ENCODE measurements at places on chromosomes 11 and 22.

DNA sequence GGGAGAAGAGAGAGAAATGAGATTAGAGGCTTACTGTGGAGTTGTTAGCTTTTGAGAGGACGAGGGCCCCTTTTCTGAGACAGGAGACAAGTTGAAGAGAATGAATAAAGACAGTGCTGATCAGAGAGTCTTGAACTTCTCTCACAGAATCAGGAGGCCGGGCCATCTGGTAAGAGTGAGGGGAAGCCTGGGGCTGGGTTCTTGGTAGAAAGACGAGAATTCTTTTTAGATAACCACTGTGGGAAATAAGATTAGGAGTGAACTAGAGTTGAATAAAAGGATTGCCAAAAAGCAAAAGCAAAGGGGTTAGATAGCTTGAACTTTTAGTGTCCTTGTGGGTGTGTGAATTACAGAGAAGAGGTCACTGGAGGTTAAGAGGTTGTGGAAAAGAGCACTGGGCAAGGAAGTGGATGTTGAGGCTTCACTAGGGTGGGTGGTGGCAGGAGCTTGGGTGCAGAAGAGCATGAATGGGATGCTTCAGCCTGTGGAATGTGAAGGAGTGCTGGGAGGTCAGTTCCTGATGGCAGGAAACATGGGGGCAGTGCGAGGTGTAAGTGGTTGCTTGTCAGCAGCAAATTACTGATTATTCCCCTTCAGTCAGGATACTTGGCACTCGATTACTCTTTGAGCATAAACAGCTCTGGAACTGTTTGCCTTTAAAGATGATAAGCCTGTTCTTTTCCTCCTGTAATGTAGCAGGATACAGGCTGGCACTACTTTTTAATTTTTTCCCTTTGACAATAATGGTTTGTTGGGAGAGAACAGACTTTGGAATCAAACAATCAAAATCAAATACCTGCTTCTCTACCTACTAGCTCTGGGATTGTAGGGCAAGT is 98.3 kb downstream of the ARHGAP42 start:
- DNase-seq: no peak

DNA sequence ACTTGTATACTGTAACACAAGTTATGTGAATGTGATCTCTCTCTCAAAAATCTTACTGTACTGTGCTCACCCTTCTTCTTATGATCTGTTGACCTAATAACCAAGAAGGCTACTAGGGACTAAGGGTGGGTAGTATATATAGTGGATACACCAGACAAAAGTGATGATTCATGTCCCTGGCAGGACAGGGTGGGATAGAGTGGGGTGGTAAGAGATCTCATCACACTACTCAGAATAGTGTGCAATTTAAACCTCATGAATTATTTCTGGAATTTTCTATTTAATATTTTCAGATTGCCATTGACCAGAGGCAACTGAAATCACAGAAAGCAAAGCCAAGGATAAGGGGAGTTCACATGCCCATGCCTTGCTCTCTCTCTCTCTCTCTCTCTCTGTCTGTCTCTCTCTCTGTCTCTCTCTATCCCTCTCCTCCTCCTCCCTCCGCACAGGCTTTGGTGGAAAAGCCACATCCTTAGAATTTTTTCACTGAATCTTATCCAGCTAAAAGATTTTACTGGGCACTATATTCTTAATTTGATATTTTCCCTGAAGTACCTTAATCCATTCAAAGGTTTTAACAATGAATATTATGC is 12.0 kb upstream of the STK33 start:
- no peak for DNase-seq

GRCh38 chr22:39317084-39317774 is 2.2 kb downstream of the RPL3 start:
- DNase-seq: no peak

DNA sequence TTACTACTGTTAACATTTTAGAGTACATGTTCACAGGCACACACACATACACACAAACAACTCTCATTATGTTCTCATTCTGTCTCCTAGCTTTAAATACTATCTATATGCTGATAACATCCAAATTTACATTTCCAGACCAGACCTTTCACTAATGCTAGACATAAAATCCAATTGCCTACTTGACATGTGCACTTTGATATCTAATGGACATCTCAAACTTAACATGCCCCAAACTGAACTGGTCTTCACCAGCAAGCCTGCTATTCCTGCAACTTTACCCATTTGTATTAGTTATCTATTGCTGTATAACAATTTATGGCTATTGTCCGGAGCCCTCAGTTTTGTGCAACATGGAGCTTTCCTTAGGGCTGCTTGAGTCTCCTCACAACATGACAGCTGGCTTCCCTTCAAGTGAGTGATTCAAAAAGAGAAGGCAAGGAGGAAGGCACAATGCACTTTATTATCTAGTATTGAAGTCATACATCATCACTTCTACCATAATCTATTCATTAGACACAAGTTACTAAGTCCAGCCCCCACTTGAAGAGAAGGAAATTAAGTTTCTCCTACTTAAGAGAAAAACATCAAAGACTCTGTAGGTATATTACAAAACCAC is 3.0 kb downstream of the SLC36A4 start:
- DNase-seq: no peak

GRCh38 chr22:21865041-21865440 is 2.4 kb downstream of the MAPK1 start:
- no peak for DNase-seq

DNA sequence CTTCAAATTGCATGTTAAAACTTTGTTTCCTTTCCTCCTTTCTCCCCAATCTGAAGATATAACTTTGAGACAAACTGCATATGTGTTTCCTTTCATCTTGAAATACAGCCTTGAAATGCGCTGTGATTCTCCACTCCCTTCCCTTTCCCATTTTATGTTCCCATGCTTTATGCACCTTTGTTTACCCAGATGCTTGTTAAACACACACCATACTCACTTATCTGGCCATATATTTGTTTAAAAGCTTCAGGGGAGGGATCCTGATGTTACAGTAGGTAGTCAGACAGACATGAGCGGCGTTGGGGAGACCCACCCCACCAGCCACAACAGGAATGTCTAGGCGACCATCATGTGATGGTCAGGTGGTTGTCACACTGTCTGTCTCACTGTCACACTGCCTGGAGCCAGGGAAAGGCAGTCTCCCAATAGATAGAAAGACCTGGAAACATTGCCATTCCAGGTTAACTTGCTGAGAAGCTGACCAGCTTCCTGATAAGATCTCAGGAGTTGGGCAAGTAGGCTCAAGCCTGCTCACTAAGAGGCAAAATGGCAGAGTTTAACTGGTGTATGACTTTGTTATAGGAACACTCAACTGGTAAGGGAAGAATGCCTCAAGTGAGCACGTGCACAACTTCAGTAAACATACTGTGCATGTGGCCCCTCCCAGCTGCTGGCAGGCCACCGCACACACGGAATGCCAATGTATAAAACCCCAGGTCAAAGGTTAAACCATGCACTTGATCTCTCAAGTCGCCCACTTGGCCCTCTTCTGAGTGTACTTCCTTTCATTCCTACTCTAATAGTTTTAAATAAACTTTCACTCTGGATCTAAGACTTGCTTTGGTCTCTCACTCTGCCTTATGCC is 23.5 kb upstream of the MSANTD2 start:
- no peak for DNase-seq
